Esophagus squamous epithelium (tissue), 5 donors: ENCODE measurements at places on chromosomes 2 and 18.
A peak's percentile ranks its signal among the peaks of the same experiment; 100 is the strongest.

- no peak for DNase-seq
These were observed 47.1 kb downstream of the LONRF2 start for GRCh38 chr2:100275200-100275589.

DNA sequence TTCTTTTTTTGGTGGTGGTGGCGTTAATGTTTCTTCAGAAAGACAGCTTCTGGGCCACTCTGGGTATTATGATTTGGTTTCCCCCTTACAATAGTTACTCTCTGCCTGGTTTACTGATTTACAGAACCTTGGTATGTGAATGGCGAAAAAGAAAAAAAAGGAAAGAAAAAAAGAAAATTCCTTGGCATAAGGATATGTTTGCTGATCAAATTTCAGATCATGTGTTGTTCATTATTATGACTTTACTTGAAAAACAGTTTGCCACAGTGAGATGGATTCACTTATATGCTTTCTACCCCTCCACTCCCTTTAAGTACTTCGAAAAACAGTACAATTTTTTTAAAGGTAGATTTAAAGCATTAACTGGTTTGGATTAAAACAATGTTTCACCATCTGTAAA lies 21.0 kb downstream of the BCL11A start:
- DNase-seq = no peak

- DNase-seq = no peak
These were observed 204.6 kb downstream of the TNS1 start for GRCh38 chr2:217798191-217798590.

DNA sequence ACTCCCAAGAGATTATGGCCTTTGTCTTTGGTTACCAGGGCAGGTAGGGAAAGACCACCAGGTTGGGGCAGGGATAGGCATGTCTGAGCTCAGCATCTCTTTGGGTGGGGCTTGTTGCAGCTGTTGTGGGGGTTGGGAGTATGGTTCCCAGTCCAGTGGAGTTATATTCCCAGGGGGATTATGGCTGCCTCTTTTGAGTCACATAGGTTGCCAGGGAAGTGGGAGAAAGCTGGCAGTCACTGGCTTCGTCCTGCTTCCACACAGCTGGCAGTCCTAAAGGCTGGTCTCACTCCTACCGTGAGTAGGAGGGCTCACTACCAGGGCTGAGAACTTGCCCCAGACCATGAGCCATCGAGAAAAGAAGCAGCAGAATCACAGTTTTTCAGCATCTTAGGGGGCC lies 79.1 kb downstream of the LYPD6 start:
- DNase-seq = no peak

GRCh38 chr2:125560855-125561254 lies 1095.1 kb upstream of the GYPC start:
- DNase-seq = no peak

- no peak for DNase-seq
These were observed 80.0 kb upstream of the CPO start for GRCh38 chr2:206859330-206859739.

DNA sequence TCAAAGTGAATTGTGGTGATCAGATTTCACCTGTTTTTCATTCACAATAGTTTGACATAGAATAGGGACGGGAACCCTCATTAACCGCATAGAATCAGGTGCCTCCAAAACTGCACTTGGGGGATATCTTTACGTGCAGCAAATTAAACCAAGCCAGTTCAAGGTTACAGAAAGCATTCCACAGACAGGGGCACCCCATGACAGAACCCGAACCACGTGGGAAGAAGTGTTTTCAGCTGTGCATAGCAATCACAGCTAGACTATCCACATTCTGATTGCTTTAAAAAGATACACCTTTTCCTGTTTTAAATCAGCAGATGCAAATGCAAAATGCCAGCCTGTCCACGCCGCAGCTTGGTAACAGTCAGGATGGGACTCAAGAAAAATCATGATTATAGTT lies 205.8 kb downstream of the ANAPC1 start:
- no peak for DNase-seq

DNA sequence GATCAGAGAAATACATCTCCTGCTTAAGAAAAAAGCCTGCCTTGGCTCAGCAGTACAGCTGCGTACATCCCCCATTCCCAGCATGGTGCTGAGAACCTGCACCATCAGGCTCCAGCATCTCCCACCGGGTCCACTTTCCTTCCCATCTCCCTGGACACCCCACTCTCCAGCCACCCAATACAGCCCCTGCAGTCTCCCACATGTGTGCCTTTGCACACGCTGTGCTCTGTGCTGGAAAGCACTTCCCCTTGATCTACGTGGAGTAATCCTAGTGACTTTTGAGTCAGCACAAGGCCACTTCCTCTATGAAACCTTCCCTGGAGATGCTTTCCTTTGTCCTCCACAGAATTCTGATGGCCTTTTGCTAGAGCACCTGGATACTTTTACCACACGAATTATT lies 17.0 kb downstream of the STAT1 start:
- no peak for DNase-seq

DNA sequence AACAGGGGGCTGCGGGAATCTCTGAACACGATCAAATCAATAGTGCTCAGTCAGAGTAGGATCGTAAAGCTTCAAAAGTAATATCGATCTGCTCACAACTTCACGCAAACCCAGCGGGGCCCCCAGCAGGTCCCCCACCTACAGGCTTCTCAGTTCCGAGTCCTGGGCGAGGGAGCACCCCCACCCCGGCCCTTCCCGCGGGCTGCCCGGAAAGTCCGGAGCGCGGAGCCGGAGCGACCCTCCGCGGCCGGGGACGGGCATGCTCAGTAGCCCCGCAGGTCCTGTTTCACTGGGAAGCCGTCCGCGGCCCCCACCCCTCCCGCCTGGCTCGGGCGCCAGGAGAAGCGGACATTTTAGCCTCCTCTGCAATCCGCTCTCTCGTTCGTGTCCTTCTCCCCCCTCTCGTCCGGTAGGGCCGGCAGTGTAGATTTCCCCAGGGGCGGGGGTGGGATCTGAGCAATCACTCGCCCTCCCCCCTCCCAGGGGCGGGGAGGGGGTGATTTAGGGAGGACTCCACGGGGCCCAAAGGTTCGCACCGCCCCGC lies 3.3 kb upstream of the SPRED2 start:
- DNase-seq = peak; percentile 5
